ENCODE measurements at places on chromosomes 3 and 15.

- DNase-seq, result peak; percentile 34
These were observed 85.2 kb downstream of the KBTBD8 start for GRCh38 chr3:67083277-67083676.

- peak; percentile 17 for DNase-seq
These were observed 335.9 kb downstream of the LPP start for GRCh38 chr3:188489639-188490405.

DNA sequence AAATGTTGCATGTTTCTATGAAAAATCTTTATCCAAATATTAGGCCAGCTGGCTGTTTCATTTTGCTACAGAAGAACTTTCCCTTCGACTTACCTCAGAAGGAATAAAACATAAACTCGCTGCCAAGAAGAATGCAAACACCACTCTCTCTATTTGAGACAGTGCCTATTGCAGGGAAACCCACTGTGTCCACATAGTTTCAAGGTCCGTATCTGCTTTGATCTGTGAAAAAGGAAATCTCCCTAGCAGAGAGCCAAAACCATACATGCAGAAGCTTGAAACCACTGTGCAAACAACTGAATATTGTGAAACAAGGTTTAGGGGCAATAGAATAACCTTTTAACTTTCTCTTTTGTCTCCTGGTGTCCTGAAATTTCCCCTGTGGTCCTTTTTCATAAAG lies 35.0 kb upstream of the CAPN7 start:
- peak; percentile 37 for DNase-seq

- no peak for DNase-seq
These were observed 166.6 kb downstream of the TIGIT start for GRCh38 chr3:114460459-114460858.

GRCh38 chr3:124117486-124117885 lies 125.6 kb upstream of the ROPN1 start:
- no peak for DNase-seq

DNA sequence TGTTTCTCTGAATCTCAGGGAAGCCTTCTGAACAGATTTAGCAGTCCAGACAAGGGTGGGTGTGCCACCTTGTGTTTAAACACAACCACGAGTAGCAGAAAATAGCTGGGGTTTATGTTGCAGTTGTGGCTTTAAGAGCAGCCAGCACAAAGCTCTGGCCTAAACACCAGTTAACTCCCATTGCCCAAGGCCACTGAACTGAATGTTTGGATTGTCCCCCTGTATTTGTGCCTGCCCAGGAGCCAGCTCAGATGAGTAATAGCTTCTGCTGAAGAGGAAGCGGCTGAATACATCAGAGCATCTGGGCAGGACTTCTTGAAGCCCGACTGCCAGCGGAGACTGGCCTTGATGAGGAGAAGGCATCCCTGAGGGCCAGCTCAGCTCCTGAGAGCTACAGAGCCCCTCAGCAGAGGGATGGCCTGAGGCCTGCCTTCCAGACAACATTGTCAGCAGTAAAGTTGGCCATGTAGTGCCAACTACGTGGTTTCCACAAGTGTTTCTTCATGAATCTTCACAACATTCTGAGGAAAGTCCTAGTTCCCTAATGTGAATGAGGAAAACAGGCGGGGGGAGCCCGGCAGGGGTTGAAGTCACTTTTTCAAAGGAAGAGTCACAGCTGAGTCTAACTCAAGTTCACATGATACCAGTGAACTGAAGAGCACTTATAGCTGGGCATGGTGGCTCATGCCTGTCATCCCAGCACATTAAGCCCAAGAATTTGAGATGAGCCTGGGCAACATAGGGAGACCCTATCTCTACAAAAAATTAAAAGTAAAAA lies 65.8 kb upstream of the ZBTB38 start:
- peak; percentile 81 for DNase-seq

DNA sequence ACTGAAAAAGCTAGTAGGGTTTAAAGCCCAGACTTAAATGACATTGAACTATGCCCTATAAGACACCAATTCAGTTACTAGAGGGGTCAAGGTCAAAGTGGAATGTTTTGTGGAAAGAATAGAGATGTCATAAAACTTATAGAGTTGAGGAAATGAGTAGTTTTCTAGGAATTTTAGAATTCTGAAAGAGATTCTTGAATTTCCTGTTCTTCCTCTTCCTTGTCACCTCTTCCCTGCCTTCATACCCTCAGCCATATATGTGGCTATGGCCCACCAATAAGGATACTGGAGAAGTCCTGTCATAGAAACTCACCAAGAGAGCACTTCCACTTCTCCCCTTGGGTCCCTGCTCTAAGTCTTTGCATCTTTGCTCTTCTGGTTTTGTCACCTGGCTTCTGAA lies 104.9 kb upstream of the TGFBR2 start:
- DNase-seq, result no peak

DNA sequence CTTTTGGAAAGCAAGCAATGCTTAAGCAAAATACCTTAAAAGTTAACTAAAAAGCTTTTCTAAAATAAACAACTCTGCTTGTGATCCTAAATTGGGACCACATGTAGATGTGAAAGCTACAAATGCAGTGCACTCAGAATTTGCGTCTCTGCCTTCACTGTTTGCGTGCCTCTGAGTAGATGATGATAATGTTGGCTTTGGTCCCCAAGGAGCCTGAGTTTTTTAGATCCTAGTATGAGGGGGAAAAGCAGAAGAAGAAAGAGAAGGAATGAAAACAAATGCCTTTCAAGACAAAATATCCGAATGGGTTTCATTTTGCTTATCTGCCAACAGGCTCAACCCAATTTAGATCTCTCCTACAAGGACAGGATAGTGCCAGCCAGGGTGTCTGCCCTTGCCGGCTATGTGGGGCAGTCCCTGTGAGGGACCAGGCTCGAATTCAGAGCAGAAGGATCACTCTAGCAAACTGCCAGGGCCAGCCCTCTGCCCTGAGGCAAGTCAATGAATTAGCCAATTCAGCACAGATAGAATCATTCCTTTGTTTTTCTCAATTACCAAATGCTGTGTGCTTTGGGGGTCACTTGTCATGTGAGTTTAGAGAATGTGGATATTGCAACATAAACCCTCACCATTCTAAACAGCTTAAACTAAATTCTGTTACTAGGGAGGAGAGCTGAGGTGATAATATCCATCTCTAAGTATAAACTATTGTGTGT lies 28.5 kb downstream of the SCG5 start:
- DNase-seq, result peak; percentile 69

DNA sequence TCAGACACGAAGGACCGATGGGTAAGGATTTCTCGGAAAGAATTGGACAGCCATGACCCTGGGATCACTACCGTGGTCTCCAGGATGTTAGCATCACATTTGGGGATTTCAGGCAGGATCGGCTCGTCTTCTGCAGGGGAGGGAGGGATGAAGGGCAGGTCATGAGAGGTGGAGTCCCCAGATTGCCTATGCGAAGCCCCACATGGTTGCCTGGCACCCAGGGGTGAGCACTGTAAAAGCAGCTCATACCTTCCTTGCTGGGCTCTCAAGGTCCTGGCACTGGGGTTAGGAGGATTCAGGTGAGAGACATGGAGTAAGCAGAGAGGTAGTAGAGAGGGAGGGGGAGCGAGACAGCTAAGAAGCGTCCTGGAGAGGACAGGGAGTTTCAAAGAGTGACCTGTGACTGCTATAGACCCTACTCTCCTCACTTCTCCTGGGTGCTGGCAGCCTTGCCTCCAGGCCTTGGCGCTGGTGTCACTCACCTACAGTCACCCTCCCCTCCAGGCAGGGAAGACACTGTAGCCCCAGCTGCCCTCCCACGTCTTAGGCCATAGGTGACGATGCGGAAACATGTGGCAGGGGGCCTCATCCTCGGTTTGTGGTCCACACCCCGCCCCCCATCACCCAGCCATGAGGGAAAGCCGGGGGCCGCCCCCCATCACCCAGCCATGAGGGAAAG lies 15.0 kb upstream of the EHD4 start:
- no peak for DNase-seq

DNA sequence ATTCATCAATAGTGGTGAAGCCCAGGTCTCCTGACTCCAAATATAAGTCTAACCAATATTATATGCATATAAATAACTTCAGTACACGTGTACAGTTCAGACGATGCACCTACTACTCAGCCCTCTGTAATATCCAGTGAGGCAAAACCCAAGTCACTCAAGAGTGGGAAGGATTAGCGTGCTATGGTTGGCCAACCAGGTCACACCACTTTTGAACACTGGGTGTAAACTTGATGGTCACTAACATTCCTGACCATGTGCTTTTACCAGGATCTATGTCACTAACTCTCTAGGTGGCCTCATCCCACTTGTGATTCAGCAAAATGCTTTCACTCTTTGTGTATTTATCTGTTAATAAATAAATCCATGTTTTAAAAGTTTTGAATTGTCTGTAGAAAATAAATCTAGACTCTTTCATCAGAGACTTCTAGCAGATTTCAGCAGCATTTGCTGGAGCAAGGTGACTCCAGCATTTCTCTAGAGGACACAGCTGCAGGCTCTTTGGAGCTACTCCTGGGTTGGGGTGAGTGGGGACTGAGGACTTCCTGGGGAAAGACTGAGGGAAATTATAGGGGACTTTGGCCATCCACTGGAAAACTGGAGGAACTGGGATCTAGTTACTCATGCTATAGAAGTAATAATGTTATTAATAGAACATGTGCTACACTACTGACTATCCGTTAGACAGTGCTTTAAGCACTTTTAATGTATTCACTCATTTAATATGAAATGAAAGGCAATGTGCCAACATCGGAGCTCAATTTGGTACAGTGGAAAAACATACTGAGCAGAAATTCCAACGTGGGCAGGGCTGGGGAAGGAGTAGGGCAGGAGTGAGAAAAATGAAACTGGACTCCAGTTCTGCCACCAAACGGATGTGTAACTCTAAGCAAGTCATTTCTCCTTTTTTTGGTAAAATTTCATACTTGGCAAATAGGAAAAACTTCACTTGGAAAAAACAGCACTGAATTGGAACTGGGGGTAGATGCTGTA lies 97.9 kb downstream of the RORA start:
- no peak for DNase-seq

DNA sequence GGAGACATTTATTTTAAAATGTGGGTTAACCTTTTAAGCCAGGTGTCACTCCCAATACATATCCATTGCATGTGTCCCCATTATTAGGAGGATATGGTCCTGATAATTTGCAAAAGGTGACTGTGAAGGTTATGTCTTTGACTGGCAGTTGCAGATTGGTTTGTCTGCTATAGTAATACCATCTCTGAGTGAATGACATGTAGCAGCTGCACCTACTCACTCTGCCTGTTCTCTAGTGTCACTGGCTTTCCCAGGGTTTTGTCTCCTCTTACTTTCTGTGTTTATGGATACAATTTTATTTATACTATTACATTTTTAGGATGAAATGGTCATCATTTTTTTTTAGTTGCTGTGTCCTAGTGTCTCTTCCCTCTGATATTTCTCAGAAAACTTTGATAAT lies 393.2 kb downstream of the C3orf38 start:
- no peak for DNase-seq

DNA sequence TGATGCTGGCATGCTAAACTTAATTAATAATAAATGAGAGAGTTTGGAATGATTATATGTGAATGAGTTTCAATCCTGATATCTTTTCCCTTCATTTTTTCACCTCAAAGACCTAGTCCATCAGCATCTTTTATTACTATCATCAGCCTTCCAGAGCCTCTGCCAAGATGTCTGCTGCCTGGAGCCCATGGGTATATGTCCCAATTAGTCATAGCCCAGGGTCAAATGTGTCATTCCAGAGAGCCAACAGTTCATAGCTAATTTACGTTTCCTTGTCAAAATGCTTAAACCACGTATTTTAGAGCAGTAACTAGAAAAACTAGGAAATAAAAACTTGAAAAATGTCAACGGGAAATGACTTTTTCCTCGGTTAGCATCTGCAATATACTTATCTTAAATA lies 457.9 kb downstream of the SI start:
- DNase-seq, result no peak

- DNase-seq, result no peak
These were observed 21.2 kb upstream of the IGF2BP2 start for GRCh38 chr3:185846037-185846436.

DNA sequence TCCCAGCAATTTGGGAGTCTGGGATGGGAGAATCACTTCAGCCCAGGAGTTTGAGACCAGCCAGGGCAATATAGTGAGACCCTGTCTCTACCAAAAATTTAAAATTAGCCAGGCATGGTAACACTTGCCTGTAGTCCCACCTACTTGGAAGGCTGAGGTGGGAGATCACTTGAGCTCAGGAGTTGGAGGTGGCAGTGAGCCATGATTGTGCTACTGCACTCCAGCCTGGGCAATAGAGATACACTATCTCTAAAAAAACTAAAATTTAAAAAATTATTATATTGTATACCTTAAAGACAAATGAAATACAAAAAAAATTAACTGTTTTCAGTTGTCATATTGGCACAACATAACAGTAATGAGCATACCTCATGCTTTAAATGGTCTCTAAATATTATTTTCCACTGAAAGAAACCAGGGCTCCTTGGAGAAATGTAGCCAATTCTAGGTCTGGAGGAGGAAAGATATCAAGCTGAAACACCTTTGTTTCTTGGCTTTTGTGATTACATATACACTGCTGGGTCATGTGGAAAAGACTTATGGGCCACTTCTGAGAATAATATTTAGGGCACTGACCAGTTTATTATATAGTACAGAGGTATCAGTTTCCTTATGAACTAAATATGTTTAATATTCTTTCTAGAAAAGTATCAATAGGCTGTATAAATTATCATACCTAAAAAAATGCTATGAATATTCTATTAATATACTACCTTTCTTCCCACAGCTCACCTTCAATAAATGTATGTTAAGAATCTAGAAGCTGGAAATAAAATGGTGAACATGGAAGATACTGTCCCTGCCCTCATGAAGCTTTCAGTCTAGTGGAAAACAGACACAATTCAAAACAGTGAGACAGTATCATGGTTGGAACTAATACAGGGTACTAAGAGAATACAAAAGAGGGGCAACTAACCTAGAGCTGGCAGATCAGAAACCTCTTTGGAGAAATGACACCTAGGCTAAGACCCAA lies 119.5 kb downstream of the TMCC1 start:
- no peak for DNase-seq

DNA sequence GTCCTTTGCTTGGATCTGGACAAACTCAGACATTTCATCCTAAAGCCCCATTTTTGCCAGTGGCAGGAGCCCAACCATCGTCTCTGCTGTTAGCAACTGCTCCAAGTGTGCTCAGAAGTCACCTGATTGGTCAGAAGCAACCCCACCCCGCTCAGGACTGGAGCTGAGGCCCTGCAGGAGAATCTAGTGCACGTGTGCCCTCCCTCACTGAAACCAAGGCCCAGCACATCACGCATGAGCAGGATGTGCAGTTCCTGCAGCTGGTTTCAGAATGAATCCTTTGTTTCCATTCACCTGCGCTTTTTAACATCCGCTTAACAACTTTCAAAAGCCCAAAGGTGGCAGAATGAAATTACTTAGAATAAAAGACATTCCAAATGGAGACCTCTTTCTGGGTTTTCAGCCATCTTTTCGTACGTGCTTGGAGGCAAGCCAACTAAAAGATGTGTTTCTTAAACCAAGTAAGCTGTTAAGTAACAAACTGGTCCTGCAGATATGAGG lies 81.2 kb downstream of the SRGAP3 start:
- peak; percentile 70 for DNase-seq

Measured in mammary epithelial cell (primary cell).